ENCODE measurements at places on chromosomes 11 and 22.

DNA sequence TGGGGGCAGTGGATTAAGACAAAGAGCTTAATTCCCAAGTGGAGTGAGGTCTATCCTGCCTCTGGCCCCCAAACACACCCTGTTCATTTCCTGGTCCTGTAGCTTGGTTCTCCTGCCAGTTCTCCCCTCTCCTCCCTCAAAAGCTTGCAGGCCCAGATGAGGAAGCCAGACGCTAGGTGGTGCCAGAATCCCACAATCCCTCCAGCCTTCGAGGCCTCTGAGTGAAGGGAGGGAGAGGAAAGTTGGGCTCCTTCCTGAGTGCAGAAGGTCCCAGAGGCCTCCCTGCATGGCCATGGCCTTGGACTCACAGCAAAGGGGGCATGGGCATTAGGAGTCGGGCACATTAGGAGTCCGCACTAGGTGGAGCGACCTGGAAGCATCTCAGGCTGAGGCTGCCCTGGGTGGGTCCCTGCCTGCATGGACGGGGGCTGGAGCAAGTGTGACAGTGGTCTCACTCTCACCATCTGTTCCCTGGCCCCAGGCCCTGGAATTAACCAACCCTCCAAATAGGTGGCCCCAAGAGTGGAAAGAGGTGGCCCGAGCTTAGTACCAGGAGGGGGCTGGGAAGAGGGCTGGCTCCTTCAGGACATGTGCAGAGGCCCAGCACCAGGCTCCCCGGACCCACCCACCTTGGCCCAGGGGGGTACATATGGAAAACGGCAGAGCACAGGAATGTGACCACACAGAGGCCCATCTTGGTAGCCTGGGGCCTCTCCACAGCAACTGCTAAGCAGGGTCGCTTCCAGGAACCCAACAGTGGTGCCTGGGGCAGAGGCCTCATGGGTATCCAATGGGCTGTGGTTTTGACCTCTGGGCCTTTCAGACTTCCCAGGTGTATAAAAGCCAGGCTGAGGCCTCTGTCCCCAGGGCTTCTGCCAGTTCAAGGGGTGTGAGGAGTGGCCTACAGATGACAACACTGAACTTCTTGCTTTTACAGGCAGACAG, 5.2 kb downstream of the FXYD2 start:
- DNase-seq = no peak

- DNase-seq = no peak
Measured at GRCh38 chr22:38879108-38879729, 7.2 kb upstream of the CBX6 start.

- no peak for DNase-seq
Measured at GRCh38 chr22:19079691-19080090, 42.5 kb downstream of the DGCR2 start.

- no peak for DNase-seq
Measured at GRCh38 chr22:42976217-42976933, 38.6 kb downstream of the PACSIN2 start.

- DNase-seq = no peak
Measured at GRCh38 chr11:130555251-130555841, 106.9 kb downstream of the ADAMTS15 start.

GRCh38 chr11:100672498-100673033, 14.5 kb upstream of the ARHGAP42 start:
- no peak for DNase-seq

- DNase-seq = no peak
Measured at GRCh38 chr11:44309478-44310205, at the start of gene ALX4. Gene ALX4 (minus strand): TSS chr11:44310139. CDS start chr11:44310062, 77 bp downstream.

GRCh38 chr11:108338750-108339149, 115.9 kb downstream of the ATM start:
- DNase-seq = no peak

DNA sequence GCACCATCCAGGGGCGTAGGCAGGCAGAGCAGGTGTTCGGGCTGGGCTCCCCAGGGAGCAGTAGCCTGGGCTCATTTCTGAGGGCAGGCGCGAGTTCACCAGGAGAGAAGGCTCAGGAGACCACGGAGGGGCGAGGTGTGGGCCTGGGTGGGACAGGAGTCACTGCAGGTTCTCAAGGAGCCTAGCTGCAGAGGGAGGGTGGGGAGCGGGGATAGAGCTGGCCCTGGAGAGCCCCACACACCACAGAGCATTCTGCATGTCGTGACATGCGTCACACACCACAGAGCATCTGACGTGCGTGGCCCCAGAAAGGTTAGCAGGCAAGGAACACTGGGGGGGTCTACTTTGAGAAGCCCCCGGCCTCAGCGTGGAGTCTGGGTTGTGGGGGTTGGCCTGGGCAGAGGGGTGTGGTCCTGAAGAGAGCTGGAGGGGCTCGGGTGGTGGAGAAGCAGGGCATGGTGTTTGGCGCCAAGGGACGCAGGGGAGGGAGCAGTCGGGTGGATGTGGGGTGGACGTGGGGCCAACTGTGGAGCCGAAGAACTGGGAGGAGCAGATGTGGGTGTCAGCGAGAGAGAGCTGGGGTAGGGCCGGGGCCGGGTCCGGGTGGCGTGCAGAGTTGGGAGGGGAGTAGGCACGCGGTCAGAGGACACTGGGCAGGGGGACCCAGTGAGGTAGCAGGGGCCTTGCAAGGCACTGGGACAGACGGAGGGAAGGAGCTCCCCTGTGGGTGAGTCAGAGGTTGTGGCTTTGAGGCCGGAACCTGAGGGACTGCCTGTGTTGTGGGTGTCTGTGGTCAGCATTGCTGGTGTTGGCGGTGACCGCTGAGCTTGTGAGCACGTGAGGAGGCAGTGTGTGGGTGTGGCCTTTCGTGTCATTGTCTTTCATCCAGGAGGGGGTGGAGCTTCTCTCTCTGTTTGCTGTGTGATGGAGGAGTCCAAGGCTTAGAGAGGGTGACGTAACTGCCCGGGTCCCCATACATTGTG, 25.5 kb downstream of the CTTN start:
- no peak for DNase-seq

DNA sequence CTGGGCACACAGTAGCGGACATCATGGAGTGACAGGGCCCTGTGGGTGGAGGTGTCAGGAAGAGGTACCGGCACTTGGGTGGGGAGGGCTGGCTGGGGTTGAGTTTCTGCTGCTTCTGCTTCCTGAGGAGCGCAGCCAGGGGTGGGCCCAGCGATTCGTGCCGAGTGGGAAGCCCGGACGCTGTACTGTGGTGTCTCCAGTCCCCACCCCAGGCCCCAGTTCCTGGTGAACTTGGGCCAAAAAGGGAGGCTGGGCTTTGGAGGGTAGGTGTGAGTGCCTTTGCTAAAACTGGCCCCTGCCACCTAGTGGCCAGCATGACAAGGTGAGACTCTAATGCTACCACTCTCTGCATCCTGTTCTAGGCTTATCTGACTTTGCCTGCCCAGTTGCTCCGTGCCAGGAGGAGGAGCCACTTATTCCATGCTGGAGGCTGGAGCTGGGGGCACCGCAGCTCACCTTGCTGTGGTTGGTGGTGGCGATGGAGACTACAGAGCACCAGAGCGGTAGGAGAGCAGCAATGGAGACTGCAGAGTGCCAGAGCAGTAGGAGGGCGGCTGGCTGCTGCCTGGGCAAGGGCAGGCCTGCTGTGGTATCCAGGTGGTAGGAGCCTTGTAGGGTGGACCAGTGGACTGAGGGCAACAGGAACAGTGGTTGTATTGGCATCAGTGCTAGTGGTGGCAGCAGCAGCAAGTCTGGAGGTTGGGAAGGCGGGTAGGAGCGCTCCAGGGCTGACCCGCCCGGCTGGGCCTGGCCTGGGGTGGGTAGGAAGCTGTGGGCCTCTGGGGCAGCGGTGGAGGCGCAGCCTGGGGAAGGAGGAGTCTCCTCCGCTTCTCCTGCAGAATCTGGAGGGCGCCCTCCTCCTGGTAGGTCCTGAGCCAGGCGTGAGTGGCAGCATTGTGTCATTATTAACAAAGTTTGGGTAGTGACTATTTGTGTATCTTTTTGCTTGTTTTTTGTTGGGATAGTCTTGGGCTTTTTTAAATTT, 2.2 kb upstream of the RFPL2 start:
- peak; percentile 30 for DNase-seq

DNA sequence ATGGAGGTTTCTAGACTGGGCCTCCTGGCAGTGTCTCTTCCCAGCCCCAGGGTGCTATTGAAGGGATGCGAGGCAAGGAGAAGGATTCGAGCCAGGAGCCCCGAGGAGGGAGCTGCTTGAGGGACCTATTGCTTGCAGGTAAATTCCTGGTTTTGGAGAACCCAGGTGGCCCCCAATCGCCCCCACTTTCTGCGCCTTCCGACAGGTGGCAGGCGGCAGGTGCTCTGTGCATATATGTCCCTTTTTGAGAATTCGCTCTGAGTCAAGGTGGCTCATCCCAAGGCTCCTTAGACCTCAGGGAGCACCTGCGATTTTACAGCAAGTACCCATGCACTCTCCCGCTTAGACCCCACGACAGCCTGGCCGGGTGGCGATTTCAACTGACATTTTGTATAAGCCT, 40.3 kb upstream of the SHISAL1 start:
- no peak for DNase-seq

GRCh38 chr22:39408173-39408572, 8.6 kb downstream of the TAB1 start:
- DNase-seq = no peak

DNA sequence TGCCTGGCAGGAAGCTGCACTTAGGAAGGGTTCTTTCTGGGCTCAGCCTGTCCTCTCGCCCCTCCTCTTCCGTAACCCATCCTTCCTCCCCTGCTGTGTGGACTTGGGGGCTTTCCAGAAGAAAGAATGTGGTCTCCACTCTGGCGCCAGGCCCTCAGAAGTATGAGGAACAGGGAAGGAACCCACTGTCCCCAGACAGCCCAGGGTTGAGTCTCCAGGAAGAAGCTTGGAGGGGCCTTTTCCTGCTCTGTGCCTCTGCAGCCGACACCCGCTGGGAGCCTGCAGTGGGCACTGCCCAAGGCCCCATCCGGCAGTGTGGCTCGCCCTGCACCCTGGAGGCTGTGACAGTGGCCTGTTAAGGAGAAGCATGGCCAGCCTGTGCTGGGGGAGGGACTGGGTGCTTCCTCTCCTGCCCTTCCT, 112.6 kb downstream of the ST3GAL4 start:
- DNase-seq = no peak

DNA sequence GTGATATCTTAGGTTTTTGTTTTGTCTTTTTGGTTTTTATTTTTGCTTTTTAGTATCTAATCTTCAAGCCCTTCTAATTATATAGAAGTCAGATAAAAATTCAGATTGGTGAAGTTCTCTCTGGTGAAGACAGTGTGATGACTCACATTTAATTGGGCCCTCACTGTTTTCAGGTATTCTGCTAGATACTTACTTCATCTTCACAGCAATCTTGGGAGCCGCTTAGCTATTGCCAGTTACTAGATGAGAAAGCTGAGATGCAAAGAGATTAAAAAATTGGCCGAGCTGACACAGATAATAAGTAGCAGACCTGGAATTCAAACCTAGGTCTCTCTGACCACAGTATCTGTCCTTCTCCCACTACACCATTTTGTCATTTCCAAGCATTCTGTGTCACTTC, 75.0 kb downstream of the PPP2R1B start:
- DNase-seq = no peak

- no peak for DNase-seq
Measured at GRCh38 chr11:131656179-131656838, 285.9 kb downstream of the NTM start.

Data from activated T-helper 1 cell treated with anti-CD3 and anti-CD28 coated beads, Interleukin-12 subunit alpha, Interleukin-12 subunit beta, Interleukin-2, Interleukin-4 antibody, amounts not matched to agents 30 ng/mL and 10 ng/mL and 1 ng/mL, durations not matched to agents 14 hours and 24 hours and 36 hours (primary cell).